ENCODE measurements at places on chromosomes 5 and 9. TPM values are rescaled to one million over a fixed set of nuclear protein-coding genes. Genes with fewer than 3 reads are reported as not detected.

GRCh38 chr9:98923451-98924123 is 20.1 kb upstream of the COL15A1 start:
- H3K36me3 ChIP-seq = no peaks in the 10 kb centered on the region
- DNase-seq = no peak
- H3K27me3 ChIP-seq = no peaks in the 10 kb centered on the region
- H3K27ac ChIP-seq = no peak overlapping the region

DNA sequence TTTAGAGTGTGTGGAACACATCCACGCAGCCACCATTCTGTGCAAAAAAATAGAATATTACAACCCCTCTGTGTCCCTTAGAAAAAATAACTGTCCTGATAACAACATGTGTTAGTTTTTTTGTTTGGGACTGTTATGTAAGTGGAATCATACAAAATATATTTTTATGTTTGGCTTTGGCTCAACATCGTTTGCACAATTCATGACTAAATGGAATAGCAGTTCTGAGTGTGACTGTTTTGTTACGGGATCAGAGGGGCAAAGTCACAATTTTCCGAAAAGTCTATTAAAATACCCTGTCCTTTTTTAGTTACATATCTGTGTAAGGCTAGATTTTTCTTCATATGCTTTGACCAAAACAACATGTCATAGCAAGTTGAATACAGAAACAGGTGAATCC is 12.8 kb downstream of the MTREX start:
- no peak overlapping the region for H3K4me3 ChIP-seq
- H3K36me3 ChIP-seq = no peaks in the 10 kb centered on the region
- no peaks in the 10 kb centered on the region for H3K4me1 ChIP-seq
- H3K27ac ChIP-seq = no peak overlapping the region
- DNase-seq = no peak

GRCh38 chr5:170388818-170389549 is at the start of gene KCNMB1:
TSS of gene KCNMB1 (minus strand) at chr5:170389367. CDS start at chr5:170385447, 3,920 bp downstream.
- no peaks in the 10 kb centered on the region for H3K36me3 ChIP-seq
- no peak for DNase-seq
- H3K4me3 ChIP-seq = peak within 1 kb of the TSS; percentile 46

DNA sequence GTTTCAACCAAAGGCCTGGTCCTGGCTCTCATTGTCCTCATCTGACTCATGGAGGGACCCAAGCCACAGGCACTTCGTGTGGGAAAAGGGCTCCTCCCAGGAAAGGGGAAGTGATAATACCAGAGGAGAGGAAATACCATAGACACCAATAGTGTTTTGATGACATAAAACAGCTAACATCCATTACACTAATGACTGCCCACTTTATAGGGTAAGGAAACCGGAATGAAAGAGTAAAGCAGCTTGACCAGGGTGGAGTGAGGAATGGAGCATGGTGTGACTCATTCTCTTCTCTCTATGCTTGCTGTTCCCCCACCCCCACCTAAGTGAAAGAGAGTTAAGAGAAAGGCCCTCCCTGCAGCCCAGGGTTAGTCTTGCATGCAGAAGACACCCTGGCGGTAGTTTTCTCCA is 67.4 kb upstream of the HRH2 start:
- no peaks in the 10 kb centered on the region for H3K27me3 ChIP-seq
- H3K4me1 ChIP-seq = no peaks in the 10 kb centered on the region
- no peak for DNase-seq
- no peak overlapping the region for H3K4me3 ChIP-seq
- no peak overlapping the region for H3K27ac ChIP-seq

The EIF4E1B gene
- not detected for total RNA-seq

The ANKRD18A gene
- 0.12 TPM for total RNA-seq

The ITK gene
- 1.7 TPM for total RNA-seq
